ENCODE measurements at places on chromosomes 12 and 14.

DNA sequence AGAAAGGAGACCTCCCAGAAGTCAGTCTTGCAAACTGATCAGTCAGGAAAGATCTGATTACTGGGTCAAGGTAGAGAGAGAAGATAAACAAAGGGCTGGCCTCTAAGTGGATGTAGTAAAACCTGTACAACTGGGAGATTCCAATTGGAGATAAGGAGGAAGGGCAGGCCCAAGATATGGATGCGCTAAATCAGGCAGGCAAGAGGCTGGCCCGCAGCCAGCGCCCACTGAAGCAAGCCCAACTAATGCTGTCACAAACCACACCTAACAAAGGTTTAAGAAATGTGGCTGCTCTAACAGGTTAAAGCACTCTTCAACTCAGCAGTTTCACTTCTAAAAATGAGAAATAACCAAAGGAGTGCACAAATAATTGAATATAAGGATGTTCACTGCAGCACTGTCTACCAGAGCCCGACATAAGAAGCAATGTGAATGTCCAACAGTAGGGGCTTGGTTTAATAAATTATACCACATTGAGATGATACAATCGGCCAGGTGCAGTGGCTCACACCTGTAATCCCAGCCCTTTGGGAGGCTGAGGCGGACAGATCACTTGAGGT, 4.7 kb downstream of the GLTP start:
- DNase-seq = no peak

- no peak for DNase-seq
Observed at GRCh38 chr14:96351986-96352385, 11.2 kb downstream of the ATG2B start.

DNA sequence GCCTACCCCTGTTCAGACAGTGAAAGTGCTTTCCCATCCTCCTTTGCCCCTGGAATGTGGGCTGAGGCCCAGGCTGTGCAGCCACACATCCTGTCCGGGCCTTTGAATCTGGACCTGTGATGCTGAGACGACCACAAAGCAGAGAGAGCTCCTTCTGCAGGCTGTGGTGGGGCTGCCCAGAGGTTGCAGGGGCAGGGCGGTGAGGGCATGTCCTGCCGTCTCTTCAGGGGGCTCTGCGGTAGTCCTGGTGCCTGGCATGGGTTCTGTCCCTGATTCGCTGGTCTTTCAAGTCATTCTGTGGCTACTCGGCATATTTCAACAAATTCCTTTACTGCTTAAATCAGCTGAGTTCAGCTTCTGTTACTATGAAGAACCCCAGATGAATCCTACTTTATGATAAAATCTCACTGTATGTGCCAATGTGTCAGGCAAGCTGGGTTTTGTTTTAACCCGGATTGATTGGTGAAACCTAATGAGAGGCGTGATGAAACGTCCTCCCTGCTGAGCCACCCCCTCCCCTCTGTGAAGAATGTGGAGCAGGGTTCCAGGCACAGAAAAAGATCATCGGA, 63.4 kb upstream of the DICER1 start:
- peak; percentile 20 for DNase-seq

- peak; percentile 69 for DNase-seq
Observed at GRCh38 chr14:58299401-58300330, 1.3 kb downstream of the ARID4A start.

GRCh38 chr12:76202621-76203020, 118.1 kb upstream of the NAP1L1 start:
- no peak for DNase-seq

GRCh38 chr12:72836194-72836593, 564.0 kb downstream of the TRHDE start:
- no peak for DNase-seq

DNA sequence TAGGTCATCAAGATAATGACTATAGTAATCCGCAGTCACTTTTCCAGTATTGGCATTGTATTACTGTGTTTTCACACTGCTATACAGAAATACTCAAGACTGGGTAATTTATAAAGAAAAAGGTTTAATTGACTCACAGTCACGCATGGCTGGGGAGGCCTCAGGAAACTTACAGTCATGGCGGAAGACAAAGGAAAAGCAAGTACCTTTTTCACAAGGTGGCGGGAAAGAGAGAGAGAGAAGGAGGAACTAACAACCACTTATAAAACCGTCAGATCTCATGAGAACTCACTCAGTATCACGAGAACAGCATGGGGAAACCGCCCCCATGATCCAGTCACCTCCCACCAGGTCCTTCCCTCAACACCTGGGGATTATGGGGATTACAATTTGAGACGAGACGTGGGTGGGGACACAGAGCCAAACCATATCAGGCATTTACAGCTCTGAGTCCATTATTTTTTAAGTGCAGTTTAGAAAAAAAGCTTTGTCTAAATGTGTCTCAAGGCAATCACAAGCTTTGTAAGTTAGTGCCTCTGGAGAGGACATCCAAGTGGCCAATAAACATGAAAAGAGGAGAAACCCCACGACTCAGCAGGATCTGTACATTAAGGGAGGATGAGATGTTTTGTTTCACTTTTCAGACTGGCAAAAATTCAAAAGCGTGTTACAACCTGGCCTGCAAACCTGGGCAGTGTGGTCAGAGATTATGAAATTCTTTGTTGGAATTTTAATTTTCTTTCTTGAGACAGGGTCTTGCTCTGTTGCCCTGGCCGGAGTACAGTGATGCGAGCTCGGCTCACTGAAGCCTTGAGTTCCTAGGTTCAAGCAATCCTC, 82.0 kb downstream of the DNAH10 start:
- DNase-seq = no peak

DNA sequence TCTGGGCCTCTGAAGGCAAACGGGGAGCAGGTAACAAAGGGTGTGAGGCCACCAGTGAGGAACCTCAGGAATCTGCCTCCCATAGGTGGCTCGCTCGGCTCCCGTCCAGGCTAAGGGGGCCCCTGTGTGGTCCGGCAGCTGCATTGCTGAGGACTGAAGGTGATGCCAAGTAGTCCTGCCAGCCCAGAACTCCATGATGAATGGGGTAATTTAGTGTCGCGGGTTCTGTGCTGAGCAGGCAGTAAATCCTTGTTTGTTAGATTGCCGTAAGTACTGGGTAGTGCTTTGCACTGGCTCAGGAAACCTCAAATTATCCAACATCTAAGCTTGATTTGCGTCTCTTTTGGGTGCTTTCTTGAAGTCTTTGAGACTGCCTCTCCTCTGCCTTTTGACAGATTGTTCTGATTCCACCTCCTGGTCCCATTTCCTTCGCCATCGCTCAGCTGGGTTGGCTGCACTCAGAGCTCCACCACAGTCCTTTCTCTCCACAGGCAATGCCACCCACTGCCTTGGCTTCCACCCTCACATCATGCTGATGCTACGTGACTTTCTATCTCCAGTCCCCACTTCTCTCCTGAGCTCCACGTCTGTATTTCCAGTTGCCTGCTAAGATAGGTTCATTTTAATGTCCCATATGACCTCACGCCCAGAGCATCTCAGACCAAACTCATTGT, 392.0 kb downstream of the FUT8 start:
- DNase-seq = peak; percentile 28

DNA sequence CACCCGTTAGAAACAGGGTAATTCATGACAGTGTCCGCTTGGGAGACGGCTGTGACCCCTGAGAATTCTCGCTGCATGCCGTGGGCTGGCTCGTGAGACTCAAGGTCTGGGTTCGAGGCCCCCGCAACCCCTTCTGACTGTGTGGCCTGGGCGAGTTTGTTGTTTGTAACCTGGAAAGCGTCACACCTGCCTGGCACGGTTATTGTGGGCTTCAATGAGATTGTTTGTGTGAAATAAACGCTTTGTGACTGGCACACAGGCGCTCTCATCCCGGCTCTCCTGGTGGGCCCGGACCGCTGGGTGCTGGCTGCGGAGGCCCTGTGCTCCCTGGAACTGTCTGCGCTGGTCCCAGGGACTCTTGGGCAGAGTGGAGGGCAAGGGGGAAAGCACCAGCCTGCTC, 33.9 kb downstream of the MEG3 start:
- no peak for DNase-seq

- no peak for DNase-seq
Observed at GRCh38 chr12:78853231-78853630, 11.3 kb upstream of the SYT1 start.

Measured in neural progenitor cell (in vitro differentiated cells).